Spleen (tissue), 13 donors: ENCODE measurements at places on chromosomes 16 and 17. TPM values are rescaled to one million over a fixed set of nuclear protein-coding genes. Genes with fewer than 3 reads are reported as not detected.

DNA sequence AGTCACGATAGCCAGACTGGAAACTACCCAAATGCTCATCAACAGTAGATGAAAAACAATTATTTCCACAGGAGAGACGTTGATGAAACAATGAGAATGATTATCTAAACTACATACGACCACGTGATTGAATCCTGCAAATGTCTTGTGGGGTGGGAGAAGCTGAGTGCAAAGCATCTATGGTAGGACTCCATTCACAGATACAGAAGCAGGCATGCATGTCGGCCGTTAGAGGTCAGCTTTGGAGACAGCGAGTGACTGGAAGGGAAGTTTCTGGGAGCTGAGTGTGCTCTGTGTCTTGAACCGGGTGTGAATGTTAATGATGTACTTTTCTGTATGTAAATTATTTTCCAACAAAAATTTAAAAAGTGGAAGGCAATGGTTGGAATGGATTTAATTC lies 71.5 kb upstream of the DNAJA2 start:
- no peaks in the 10 kb centered on the region for H3K27me3 ChIP-seq
- no peaks in the 10 kb centered on the region for H3K36me3 ChIP-seq
- no peak overlapping the region for H3K4me3 ChIP-seq
- no peak for DNase-seq
- H3K27ac ChIP-seq, result no peak overlapping the region

DNA sequence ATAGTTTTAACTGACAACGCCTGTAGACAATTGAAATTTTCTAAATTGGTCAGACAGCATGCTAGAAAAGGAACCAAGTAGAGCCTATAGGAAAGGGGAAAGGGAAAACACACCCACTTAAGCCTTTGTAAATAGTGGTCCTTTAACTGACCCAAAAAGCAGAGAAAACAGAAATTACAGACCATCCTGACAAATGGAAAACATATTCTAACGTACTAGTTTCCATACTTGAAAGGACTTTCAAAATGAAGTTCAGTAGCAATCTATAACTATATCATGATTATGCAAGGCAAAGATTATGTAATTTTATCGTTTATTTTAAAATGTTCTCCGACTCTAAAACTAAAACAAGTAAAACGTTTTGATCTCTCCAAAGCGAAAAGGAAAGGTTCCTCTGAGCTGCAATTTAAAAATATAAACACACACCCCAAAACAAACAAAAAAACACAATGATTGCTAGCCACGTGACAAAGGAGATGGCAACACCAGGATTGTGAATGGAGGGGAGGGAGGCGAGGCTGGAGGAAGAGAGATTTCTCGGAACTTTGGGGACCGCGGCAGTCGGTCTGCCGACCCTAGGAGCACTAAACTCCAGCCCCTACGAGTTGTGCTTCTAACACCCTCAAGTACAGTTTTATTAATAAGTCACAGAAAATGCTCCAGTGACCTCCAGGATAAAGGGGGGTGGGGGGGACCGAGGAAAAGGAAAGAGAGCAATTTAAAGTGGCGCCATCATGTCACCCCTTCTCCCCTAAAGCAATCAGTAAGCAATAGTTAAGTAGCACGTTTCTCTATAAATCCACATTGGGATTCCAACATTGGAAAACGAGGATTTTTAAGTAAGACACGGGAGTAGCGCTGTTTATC lies 1.7 kb downstream of the KANSL1 start:
- H3K27ac ChIP-seq, result peak overlapping the region; percentile 100
- DNase-seq, result no peak
- peak overlapping the region; percentile 94 for H3K4me3 ChIP-seq
- no peaks in the 10 kb centered on the region for H3K36me3 ChIP-seq

DNA sequence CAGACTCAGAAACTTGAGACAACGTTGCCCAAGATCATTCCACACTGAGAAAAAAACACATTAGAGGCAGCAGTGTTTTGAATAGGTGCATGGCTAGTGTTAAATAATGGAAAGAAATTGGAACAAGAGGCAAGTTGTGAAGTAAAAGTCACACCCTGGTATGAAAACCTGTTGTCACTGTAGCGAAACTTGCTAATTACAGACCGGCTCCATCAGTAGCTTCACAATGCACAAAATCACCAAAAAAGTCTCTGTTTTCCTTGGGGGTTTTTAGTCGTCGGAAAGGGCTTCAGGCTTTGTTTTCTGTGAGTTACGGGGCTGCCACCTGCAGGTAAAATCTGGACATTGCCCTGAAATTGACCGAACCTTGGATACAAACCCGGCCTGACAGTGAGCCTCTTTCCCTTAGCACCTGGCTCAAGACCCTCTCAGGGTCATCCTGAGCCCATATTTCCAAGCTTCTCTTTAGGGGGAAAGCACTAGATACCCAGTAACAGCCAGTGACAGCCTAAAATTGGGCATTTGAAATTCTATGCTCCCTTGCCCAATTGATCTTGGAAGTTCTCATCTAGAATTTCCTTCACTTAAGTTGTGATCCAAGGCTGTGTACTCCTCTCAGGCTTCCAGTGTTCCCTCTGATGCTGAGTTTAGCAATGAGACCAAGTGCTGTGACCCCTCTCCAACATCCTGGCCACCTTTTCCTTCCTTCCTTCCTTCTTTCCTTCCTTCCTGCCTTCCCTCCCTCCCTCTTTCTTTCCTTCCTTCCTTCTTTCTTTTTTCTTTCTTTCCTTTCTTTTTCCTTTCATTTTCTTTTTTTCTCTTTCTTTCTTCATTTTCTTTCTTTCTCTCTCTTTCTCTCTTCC lies 7.2 kb upstream of the GRB2 start:
- peaks cover 3% of the 10 kb centered on the region for H3K4me1 ChIP-seq
- H3K4me3 ChIP-seq, result no peak overlapping the region
- H3K27me3 ChIP-seq, result no peaks in the 10 kb centered on the region
- no peak for DNase-seq

GRCh38 chr16:89971495-89972243 lies 23.1 kb downstream of the DEF8 start:
- H3K27me3 ChIP-seq, result no peaks in the 10 kb centered on the region
- peak overlapping the region; percentile 97 for H3K4me3 ChIP-seq

DNA sequence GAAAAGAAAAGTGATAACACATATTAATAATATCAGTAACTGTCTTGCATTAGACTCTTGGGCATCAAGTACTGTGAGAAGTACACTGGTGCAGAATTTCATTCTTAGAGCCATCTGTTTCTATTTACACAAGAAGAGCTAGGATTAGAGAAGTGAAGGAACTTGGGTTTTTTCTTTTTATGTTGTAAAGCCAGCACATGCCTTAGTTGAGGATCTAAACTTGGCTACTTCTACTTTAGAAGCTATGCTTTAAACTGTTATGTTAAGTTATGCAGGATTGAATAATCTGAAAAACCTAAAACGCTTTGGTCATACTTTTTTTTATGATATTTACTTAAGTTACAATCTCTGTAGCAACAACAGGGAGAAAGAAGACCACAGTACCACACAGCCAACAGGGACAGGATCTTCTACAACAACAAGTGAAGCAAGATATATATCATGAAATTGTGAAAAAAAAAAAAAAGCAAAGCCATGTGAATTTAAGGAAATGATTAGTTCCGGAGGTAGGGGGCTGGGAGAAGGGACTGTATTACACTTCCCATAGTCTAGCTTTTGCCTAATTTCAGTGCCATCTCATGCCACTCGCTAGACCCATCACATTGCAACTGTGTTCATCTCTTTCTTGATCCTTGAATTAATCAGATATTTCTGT lies 305.1 kb upstream of the GOT2 start:
- no peaks in the 10 kb centered on the region for H3K36me3 ChIP-seq
- no peak for DNase-seq

GRCh38 chr17:2237950-2238349 lies 65.6 kb downstream of the SMG6 start:
- H3K36me3 ChIP-seq, result peaks cover 69% of the 10 kb centered on the region
- H3K27ac ChIP-seq, result peak overlapping the region; percentile 58
- H3K4me3 ChIP-seq, result no peak overlapping the region
- H3K4me1 ChIP-seq, result peaks cover 54% of the 10 kb centered on the region
- no peaks in the 10 kb centered on the region for H3K27me3 ChIP-seq

DNA sequence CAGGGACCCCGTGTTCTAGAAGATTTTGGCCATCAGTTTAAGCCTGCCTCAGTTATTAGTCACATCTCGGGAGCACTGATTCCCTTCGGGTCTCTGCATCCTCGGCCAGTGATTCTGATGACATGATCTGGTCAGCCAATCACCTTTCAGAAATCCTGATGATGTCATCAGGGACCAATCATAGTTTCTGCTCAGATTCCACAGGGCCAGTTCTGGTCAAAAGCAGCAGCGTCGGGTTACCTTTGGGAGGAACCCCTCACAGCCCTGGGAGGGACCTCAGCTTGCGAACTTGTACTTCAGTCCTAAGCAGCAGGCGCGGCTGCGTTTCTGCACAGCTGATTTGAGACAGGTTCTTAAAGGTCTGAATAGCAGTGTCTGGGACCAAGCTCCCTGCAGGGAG lies 13.9 kb downstream of the KDM8 start:
- no peaks in the 10 kb centered on the region for H3K36me3 ChIP-seq
- H3K27me3 ChIP-seq, result no peaks in the 10 kb centered on the region
- H3K27ac ChIP-seq, result no peak overlapping the region
- H3K4me1 ChIP-seq, result no peaks in the 10 kb centered on the region
- no peak for DNase-seq

DNA sequence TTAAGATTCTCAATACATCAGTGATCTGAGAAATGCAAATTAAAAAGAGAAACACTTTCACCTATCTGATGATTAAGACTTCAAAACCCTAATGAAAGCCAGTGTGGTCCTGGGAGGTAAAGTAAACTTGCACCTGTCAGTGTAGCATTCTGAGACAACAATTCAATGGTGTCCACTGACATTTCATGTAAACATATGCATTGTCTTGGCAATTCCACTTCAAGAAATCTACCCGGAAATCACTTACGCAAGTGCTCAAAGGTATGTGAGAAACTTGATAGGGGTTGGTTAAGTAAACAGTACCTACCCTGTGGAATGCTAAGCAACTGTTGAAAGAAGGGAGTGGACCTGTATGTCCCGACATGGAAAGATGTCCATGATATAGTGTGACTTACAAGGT lies 2.1 kb downstream of the ST6GALNAC1 start:
- no peaks in the 10 kb centered on the region for H3K36me3 ChIP-seq
- H3K4me3 ChIP-seq, result peak overlapping the region; percentile 6
- H3K27ac ChIP-seq, result no peak overlapping the region
- H3K27me3 ChIP-seq, result no peaks in the 10 kb centered on the region
- H3K4me1 ChIP-seq, result no peaks in the 10 kb centered on the region

- peaks cover 34% of the 10 kb centered on the region for H3K4me1 ChIP-seq
- H3K36me3 ChIP-seq, result no peaks in the 10 kb centered on the region
- no peak for DNase-seq
- no peak overlapping the region for H3K27ac ChIP-seq
Observed at GRCh38 chr16:53780051-53780450, 76.1 kb downstream of the FTO start.

GRCh38 chr17:46163316-46163715 lies 29.9 kb downstream of the KANSL1 start:
- H3K27me3 ChIP-seq, result no peaks in the 10 kb centered on the region
- no peak for DNase-seq
- peaks cover 100% of the 10 kb centered on the region for H3K4me1 ChIP-seq
- H3K4me3 ChIP-seq, result no peak overlapping the region
- peaks cover 3% of the 10 kb centered on the region for H3K36me3 ChIP-seq

The PRAC2 gene
- polyA plus RNA-seq, result not detected

The MMP28 gene
- 1.7 TPM for polyA plus RNA-seq

The BIRC5 gene
- polyA plus RNA-seq, result 11.3 TPM

The TMEM208 gene
- 68.7 TPM for polyA plus RNA-seq

The SLC13A2 gene
- not detected for polyA plus RNA-seq
